Panc1 (cell line): ENCODE measurements at places on chromosomes 6 and 20.

GRCh38 chr20:19777981-19778380, 19.9 kb downstream of the RIN2 start:
- no peak for DNase-seq

DNA sequence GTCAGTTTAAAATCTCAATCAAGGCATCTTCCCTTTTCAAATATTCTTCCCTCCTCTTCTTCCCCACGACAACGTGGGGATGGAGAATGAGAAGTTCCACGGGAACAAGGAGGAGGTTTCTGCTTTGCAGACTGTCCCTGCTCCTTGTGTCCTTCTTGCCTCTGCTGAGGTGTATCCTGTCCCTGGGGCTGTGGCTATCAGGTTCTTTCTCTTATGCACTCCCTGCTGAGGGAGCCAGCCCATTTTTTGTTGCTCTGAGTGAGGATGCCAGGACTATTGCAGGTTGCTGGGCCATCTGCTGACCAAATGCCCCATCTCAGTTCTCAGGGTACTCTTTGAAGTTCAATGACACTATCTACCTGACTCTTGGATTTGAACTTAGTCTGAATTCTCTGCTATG, 533.6 kb downstream of the RNF144B start:
- DNase-seq, result no peak

GRCh38 chr6:139256087-139256486, 35.7 kb downstream of the TXLNB start:
- no peak for DNase-seq

- DNase-seq, result no peak
These were observed 50.4 kb downstream of the NOL4L start for GRCh38 chr20:32534661-32535240.

- no peak for DNase-seq
These were observed 15.6 kb upstream of the GMPR start for GRCh38 chr6:16222826-16223225.
